Stimulated activated CD8-positive, alpha-beta memory T cell treated with anti-CD3 and anti-CD28 coated beads, Interleukin-4, amount 100 ng/mL, for 1 hour (primary cell): ENCODE measurements at places on chromosomes 4 and X.

DNA sequence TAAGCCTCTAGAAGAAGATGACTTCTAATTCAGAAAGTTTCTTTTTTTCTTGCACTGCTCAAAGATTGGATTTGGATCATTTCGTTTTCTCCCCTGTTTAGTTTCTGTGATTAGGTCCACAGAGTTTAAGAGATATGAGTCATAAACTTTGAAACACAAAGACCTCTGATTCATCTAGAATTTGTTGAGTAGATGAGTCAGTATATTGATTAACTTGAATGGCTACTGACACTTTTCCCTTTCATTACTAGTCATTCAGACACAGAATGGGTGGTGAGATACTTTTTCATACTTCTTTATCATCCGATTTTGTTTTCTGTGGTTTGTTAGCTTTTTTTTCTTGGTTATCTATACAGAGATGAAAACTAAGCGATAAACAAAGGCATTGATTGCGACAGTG is 34.1 kb upstream of the AFF2 start:
- DNase-seq: no peak

GRCh38 chrX:22247169-22247568 is 25.5 kb upstream of the CBLL2 start:
- DNase-seq: no peak

DNA sequence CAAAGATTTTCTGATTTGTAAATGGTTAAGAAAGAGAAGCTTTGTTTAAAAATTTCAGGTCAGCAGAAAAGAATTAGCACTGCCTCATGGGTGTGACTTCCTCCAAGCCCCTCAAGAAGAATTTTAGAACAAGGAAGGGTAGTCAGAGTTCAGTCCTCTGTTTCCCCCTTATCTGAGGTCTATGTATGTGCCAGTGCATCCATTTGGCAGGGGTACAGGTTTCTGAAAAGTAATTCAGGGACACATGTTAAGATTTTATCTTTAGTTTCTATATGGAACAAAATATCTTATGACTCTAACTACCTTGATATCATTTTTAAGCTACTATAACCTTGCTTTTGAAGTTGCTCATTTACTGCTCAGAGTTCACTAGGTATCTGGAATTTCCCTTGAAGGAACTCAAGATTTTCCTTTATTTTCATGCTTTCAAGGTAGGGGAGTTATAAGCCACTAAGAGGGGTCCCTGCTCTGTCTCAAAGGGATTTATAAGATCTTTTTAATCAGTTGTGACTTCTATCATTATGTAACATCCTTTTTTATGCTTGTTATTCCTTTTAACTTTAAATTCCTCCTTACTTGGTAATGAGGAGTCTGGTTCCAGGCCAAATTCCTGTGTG is 24.4 kb upstream of the PLK4 start:
- no peak for DNase-seq

- no peak for DNase-seq
Measured at GRCh38 chr4:33104273-33104672, 2384.1 kb downstream of the PCDH7 start.

DNA sequence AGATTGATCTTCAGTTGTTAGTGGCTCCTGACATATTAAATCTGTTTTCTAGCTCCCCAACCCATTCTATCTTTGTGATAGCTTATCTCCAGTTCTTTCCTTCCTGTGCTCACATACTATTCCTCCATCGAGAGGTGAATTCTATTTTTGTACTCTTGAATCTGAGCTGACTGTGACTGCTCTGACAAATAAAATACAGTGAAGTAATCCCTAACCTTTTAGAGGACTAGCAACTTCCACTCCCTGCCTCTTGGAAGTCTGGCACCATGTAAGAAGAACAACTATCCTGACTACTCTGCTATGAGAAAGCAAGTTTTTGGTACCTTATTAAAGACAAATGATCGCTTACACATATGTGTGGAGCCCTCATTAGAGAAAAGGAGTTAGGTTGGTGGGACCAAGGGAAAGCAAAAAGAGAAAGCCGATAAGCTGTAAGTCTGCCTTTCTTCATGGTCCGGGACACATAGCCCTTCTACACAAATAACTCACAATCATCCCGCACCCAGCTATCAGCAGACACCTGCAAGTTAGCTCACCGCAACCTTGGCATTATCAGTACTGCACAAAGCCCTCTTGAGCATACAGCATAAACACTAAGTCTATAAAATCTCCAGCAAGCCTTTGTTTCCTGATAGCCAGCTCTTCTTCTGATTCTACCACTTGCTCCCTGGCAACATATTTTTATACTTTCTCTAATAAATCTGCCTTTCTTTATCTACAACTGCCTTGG is 13.5 kb upstream of the PPM1K start:
- DNase-seq: no peak

- no peak for DNase-seq
Measured at GRCh38 chr4:80125252-80126177, 52.5 kb upstream of the ANTXR2 start.
